ENCODE measurements at places on chromosomes 5 and 9.
A peak's percentile ranks its signal among the peaks of the same experiment; 100 is the strongest.

- no peak for DNase-seq
These were observed 10.2 kb downstream of the KCNIP1 start for GRCh38 chr5:170513856-170514525.

DNA sequence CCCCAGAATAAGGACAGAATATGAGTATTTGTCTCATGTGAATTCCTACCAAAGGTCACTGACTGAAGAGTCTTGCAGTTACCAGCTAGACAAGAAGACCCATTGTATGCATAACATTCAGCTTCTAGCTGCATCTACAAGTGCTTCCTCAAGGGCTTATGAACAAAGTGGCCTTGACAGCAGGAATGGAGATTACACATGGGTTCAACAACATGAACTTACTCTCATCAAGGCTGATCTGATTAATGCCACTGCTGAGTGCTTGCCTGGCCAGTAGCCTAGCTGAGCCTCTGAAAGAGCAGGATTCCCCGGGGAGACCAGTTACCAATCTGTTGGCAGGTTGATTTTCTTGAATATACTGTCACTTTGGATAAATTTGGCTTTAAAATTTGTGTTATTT lies 76.7 kb upstream of the CHD1 start:
- DNase-seq = no peak

DNA sequence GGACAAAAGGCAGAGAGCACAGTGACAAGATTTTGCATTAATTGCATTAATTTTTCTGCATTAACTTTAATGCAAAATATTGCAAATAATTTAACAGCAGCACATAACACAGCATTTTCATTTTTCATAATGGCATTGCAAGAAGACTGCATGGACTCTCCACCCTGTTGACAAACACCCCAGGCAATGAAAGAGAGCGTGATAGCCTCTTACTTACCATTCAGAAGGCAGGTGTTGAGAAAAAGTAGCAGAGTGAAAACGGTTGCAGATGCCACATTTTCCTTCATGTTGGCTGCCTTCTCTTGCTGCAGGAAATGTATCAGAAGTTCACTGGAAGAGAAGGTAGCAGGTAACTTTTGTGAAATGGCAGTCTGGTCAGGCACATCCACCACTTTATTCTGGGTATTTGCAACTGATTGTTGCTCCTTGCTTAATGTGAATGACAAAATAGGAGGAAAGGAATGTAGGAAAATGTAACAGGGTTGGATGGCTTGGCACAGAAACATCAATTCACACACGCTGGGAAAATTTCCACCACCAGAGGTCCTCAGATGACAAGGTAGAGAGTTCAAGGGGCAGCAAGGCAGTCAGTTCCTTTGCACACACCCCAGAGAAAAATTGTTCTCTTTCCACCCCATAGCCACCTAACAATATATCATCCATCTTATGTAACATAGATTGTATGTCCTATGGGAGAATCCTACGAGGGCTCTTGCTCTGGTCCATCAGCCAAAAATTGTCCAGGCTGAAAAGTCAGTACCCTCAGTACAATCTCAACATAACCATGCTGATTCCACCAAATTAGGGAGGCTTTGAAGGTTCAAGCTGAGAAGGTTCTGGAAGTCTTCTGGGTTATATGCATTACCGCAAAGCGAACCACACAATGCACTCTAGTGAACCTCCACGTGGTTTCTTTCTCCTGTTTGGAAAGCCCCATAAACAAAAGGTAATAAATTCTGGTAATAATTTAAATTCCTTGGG lies 41.9 kb upstream of the AGXT2 start:
- DNase-seq = peak; percentile 14

- no peak for DNase-seq
These were observed 2.7 kb upstream of the ANXA2R start for GRCh38 chr5:43042626-43043399.

DNA sequence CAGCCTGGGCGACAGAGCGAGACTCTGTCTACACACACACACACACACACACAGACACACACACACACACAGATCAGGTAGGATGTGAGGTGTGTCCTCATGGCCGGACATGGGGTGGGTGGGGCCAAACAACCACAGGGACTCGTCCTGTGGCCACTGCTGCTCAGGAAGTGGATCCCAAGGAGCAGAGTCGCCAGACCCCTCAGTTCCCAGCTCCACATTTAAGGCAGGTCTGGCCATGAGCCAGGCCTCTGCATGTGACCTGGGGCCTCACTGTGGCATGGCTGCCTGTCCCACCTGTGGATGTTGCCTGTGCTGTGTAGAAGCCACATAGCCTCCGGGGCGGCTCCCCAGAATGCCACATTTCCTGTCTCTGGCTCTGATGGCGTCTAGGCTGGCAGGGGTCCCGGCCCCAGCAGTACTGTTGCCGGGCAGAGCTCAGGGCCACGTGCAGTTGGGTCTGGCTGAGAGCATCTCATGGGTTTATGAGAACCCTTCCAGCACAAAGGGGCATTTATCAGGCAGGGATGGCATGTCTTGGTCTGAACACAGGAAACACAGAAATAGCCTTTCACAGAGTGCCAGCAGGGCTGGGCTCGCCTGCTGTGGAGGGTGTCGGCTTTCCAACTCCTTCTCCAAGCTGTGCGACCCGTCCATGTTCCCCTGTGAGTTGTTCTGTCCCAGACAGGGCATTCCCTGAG lies 9.9 kb upstream of the NINJ1 start:
- DNase-seq = no peak

- no peak for DNase-seq
These were observed 142.1 kb downstream of the LHFPL2 start for GRCh38 chr5:78506261-78507024.

- DNase-seq = no peak
These were observed 117.7 kb downstream of the TARS1 start for GRCh38 chr5:33558489-33558888.

GRCh38 chr5:148970228-148970627 lies 92.6 kb downstream of the SH3TC2 start:
- no peak for DNase-seq

- no peak for DNase-seq
These were observed 18.5 kb upstream of the KIF12 start for GRCh38 chr9:114117614-114117995.

DNA sequence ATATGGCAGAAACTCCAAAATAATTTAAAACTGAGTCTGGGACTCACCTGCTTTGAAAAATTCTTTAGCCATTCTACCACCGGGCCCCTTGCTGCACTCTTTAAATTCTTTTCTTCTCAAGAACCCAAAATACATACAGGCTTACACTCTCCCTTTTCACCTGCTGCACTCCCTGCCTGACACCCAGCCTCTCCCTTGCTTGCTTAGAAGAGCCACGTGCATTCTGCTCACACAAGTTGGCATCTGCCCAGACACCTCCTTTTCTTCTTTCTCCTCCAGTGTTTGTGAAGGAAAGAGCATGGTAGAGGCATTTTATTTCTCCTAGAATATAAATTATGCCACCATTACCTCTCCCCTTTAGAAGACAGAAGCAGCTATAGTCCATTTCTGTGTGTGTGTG lies 39.0 kb upstream of the AOPEP start:
- DNase-seq = no peak

- DNase-seq = no peak
These were observed 49.7 kb downstream of the PLPP1 start for GRCh38 chr5:55485073-55485472.

DNA sequence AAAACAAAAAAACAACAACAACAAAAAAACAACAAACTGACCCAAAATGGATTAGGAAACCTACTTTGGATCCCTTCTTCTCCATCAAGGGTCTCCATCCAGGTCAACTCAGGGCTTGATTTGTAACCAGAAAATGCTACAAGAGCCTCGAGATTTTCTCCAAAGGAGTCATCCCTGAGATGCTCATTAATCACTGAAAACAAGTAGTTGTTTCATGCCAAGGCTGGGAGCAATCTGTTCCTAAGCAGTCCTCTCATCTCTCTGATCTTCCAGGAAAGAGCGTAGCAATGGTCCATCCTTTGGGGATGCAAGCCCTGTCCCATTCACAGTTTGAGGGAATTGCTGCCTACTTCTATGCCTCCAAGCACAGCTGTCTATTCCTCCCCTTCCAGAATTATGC lies 203.0 kb upstream of the MAP3K1 start:
- no peak for DNase-seq

GRCh38 chr5:35230038-35230611 lies at the start of gene PRLR:
Gene PRLR, minus strand, starts transcription at chr5:35230487. Its CDS starts 140,867 bp downstream, at chr5:35089620.
- DNase-seq = no peak

DNA sequence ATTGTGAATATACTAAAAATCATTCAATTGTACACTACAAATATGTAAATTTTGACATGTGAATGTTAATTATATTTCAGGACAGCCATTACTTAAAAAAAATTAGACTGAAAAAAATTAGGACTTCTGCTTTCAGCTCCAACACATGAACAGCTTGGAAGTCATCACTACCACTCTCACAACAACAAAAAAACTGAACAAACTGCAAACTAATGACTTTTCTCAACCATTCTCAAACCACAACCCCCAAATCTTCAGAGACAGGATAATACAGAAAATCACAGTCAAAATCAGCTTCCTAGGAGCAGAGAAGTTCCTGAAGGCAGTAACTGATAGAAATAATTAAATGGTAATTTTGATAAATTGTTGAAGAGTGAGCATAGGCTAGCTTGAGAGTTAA lies 686.4 kb downstream of the TLE1 start:
- no peak for DNase-seq

DNA sequence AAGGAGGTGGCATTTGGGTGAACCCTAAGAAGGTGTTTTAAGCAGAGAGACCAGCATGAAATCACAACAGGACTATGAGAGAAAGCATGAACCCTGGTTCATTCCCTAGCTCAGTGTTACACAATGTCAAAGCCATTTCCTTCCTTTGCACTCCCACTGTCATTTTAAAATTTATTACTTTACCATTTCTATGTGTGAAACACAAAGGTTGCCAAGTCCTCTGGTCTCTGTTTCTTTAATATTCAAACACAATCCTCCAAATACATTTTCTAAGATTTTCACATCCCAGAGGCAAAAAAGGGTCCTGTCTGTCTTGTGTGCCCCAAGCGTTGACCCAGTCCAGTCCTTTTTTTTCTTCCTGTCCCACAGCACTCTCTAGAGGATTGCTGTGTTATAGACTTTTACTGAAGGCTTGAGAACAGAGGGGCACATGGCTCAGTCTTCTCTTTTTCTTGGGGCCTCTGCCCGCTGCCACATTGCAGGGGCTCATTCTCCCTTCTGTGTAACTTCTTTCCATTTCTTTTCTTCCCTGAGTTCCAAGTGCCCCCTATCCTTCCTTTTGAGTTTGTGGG lies 78.6 kb upstream of the SLC28A3 start:
- DNase-seq = no peak

- no peak for DNase-seq
These were observed 11.0 kb downstream of the CFAP95 start for GRCh38 chr9:69831611-69832010.

DNA sequence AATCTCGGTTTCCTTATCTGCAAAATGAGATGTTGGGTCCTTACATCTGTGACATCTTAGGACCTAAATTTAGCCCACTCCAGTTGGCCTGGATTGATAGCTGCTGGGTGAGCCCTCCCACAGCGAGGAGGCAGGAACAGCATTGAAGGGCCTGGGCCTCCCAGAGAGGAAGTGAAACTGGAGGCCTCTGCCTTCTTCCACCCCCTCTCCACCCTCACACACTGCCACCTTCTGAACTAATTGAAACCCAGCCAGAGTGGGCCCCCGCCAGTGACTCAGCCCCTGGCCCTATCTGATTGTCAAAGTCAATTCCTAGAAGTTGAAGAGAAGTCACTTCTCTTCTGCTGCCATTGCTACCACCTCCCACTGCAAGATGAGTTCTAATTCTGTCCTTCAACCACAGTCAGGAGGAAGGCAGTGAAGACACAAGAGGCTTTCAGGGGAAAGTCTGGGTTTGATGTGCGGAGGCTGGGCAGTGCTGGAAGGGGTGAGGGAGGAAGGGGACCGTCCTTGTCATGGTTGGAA lies 55.2 kb upstream of the NEK6 start:
- DNase-seq = peak; percentile 59

DNA sequence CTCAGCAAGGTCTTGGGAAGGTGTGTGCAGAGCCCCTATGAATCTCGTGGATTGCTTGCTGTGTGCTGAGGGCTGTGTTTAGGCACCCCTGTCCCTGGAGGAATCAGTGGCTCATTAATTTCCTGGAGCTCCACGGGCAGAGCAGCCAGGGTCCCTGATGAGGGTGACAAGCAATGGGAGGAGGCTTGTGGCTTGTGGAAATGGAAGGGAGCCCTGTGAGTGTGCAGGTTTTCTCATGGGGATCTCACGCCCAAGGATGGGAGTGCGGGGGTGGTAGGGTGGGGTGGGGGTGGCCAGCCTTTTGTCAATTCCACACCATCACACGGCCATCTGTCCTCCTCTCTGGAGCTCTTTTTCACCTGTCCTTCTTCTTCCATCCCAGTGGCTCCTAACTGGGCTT lies 25.3 kb downstream of the PHF2 start:
- no peak for DNase-seq

DNA sequence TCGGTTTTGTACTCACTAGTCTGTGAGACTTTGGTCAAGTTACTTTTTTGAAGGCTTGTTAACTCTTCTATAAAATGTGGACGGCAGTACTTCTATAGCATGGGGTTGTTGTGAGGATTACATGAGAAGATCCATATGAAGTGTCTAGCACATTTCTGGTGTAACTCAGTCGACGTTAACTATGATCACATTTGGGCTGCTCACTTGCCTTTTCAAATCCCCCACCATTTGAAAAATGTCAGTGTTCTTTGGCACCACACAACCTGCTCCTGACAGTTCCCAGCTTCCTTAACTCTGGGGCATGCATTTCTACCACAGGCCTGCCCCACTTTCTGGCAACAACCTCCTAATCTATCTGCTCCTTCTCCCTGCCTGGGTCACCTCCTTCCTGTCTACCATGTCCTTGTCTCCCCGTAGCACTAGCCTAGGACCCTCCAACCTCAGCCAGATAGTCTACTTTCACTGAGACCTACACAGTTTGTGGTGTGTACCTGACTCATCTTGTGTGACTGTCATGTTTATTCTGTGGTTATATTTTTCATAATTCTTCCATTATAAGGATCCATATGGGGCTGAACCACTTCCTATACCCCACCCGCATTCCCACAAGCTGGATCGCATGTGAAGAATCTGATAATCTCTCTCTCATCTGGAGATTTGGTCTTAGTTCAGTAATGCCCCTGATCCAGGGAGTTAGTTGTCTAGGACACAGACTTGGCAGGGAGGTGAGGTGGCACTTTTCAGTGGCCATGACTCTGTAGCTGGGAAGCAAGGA lies 30.2 kb upstream of the BASP1 start:
- DNase-seq = no peak

DNA sequence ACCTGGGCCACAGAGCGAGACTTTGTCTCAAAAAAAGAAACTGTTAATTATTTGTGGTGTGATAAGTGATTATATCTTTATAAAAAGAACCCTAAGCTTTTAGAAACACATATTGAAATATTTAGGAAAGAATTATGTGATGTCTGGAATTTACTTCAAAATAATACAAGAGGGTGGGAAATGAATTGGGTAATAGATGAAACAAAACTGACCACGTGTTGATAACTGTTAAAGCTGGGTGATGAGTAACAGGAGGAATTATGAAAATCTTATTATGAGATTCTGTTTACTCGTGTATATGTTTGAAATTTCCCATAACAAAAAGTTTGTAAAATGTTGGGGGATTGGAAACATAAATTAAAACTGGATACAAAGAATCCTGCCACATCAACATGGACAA lies 33.0 kb upstream of the PPP2CA start:
- DNase-seq = no peak

GRCh38 chr9:132728497-132728896 lies 58.2 kb downstream of the GTF3C4 start:
- DNase-seq = no peak

All from activated naive CD8-positive, alpha-beta T cell treated with anti-CD3 and anti-CD28 coated beads, Interleukin-2, amount 50 U/mL, for 16 hours (primary cell).